WTC11 (cell line): ENCODE measurements at places on chromosomes 1 and 21.

GRCh38 chr21:21767276-21767675 is 769.1 kb downstream of the NCAM2 start:
- DNase-seq: no peak

- DNase-seq: no peak
These were observed 28.7 kb downstream of the FCRL3 start for GRCh38 chr1:157671895-157672294.

GRCh38 chr1:46070164-46070814 is 62.1 kb downstream of the PIK3R3 start:
- no peak for DNase-seq

DNA sequence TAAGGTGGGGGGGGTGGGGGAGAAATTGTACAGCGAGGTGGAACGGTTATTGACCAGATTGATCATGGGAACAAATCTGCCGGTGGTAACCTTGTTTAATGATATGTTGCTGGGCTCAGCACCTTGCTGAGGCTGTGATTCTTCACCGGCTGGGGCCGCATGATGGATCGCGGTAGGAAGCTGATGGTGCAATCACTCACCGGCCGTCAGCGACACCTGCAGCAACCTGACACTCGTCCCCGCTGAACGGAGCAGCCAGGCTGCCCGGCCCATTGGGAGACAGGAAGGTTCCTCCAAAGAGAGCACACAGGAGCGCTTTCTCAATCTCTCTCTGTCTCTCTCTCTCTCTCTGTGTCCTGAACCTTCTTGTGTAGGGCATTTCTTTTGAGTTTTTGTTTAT is 128.5 kb upstream of the RRP15 start:
- peak; percentile 82 for DNase-seq

- DNase-seq: no peak
These were observed 728.9 kb upstream of the ZP4 start for GRCh38 chr1:238619652-238620051.

GRCh38 chr1:204621396-204621795 is 64.1 kb downstream of the LRRN2 start:
- DNase-seq: no peak

DNA sequence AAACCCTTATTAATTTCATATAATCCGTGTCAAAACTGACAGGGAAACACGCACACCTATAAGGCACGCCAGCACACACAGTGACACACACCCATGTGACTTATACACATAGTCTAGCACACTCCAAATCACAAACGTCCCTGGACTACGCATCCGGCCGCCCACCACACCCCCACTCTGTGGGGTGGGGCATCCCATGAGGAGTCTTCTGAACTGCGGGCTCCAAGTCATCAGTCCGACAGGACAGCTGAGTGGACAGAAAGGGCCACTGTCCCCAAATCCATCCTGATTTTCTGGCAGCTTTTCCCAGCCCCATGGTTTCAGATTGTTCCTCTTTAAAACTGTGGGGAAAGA is 829 bp downstream of the PEA15 start:
- DNase-seq: no peak

DNA sequence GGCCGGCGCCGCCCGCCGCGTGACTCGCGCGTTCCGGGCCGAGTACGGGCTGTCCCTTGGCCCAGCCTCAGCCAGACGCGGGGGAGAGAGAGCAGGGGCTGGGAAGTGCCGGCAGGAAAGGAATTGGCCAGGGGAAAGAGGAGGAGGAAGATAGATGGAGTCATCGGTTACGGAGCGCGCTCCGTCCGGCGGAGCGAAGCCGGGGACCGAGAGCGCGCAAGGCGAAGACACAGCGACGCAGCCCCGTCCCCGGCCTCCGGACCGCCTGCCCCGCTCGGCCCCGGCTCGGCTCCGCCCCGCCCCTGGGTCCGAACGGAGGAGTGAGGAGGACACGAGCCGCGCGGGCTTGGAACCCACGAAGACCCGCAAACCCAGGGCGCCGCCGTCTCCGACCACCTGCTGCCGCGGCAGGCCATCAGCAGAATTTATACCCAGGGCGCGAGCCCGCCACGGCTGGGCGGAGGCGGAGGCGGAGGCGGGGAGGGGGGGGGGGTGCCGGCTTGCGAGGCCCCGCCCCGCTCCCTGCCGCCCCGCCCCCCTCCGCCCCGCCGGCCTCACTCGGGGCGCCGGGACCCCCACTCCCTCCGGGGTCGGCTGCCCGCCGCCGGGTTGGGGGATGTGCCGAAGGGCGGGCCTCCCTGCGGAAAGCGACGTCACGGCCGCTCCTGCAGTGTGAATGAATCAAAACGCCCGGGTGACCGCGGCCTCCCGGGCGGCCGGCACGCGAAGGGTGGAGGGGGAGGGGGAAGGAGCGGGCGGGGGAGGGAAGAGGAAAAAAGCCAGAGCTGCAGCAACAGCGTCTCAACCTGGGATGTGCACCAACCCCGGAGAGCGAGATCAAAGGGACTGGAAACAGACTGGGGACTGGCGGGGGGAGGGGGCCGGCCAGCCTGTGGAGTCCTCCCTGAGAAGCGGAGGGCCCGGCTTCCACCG is at the start of gene LHX4:
LHX4 (plus strand) TSS at position 782 of the 933 bp plus-strand sequence. CDS start 266 bp downstream, outside the sequence.
- DNase-seq: peak; percentile 76

DNA sequence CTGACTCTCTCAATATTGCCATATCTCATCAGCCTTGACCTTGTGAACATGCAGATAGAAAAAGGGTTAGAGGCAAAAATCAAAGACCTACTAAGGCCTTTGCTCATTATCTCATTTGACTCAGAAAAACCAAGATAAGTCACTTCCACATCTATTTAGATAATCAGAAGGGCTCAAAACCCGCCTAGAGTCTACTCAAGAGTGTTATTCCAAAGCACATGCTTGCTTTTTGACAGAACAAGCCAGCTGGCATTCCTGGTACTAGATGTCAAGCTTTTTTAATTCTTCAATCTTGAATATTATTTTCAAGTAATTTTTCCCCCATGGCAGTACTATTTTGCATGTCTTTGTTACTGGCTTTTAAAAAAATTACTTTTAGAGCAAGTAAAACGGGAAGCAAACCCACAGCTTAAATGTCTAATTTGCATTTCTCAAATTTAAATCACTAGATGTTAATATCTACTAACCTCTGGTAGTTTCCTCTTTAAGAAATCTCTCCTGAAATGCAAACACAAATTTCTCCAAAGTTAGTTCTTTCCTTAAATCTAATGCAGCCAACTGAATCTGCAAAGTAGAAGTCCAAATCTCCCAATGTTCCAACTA is 51.5 kb downstream of the APP start:
- DNase-seq: no peak
